CMK (cell line): ENCODE measurements at places on chromosomes 7 and 10.

GRCh38 chr10:110758898-110759297 is 112.8 kb upstream of the PDCD4 start:
- no peak for DNase-seq

- no peak for DNase-seq
These were observed 24.5 kb downstream of the VSTM4 start for GRCh38 chr10:49090696-49091380.

DNA sequence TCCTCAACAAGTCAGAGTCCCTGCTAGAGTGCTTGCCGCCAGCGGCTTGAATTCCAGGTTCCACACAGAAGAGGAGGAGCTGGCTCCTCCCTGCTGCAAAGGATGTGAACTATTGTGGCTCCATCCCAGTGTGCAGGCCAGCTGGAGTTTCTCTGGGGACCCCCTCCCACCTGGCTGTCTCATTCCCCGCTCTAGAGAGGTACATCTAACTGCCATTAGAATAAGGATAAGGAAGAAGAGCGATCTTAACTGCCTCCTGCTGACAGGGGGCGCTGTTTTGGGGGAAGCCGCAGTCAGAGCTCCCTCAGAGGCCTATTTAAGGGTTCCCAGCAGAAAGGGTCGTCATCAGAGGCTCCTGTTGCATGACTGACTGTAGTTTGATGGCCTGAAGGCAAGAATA is 40.8 kb upstream of the HECW1 start:
- DNase-seq = no peak

GRCh38 chr7:113071465-113071864 is 15.2 kb downstream of the GPR85 start:
- no peak for DNase-seq

- no peak for DNase-seq
These were observed 1.9 kb upstream of the TMEM178B start for GRCh38 chr7:141071855-141072547.

- DNase-seq = no peak
These were observed 14.4 kb upstream of the TSGA13 start for GRCh38 chr7:130700760-130701159.

GRCh38 chr10:59907918-59908807 is 1.8 kb upstream of the CCDC6 start:
- DNase-seq = peak; percentile 44

GRCh38 chr10:132637477-132638129 is 100.0 kb downstream of the INPP5A start:
- DNase-seq = no peak

- DNase-seq = no peak
These were observed 563.9 kb upstream of the C7orf33 start for GRCh38 chr7:148026713-148027112.
